ENCODE measurements at places on chromosomes 3 and 15.

DNA sequence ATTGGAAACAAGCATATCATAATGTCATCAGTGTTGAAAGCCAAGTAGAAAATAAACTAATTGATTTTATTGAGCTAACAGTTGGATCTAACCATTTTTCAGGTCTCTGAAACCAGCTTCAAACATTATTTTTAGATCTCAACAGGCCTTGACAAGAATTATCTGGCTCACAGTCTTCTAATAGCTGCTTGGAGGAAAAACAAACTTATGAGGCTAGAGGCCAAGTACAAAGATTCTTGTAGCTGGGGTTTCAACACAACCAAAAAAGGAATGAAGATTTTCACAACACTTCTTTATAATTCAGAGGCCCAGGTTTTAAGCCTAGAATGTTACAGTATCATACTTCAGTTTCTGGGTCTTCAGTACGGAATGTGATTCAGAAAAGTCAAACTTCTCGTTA lies 3.7 kb downstream of the SETMAR start:
- no peak for DNase-seq

GRCh38 chr3:169332310-169332709 lies 331.2 kb downstream of the MECOM start:
- no peak for DNase-seq

GRCh38 chr3:15300323-15301078 lies 31.9 kb downstream of the SH3BP5 start:
- DNase-seq: no peak

- DNase-seq: no peak
Measured at GRCh38 chr3:47266709-47267489, 15.7 kb downstream of the KIF9 start.

GRCh38 chr3:64533617-64534317 lies 154.0 kb downstream of the ADAMTS9 start:
- DNase-seq: no peak

DNA sequence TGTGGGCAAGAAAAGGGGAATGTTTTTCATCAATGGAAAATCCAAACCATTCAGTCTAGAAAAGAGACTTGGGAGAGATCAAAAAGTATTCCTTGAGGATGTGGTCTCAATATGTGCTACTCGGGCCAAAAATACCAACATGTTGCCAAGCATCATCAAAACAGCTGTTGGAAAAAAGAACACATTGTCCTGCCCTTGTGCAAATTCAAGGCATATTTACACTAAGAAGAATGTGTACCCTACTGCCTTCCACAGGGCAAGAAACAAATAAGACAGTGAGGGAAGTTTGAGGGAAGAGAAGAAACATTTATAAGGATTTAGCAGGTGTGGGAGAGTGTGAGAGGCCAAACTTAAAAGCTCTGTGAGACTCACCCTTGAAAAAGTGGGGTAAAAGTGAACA lies 252.1 kb downstream of the NTRK3 start:
- DNase-seq: no peak
